Mesothelial cell of epicardium (in vitro differentiated cells): ENCODE measurements at places on chromosomes 16 and 17. TPM values are rescaled to one million over a fixed set of nuclear protein-coding genes. Genes with fewer than 3 reads are reported as not detected.

Gene SCGB1C2
- not detected in 3 replicates for total RNA-seq

Gene POLDIP2
- 60.8 to 61.0 TPM (median 60.9 TPM) in 3 replicates for total RNA-seq

Gene HOXB1
- 0.24 to 0.43 TPM (median 0.25 TPM) in 3 replicates for total RNA-seq

Gene CTRB1
- total RNA-seq: not detected in 3 replicates

Gene DLX3
- 5.2 to 7.7 TPM (median 6.6 TPM) in 3 replicates for total RNA-seq

Gene PLXDC1
- 15.4 to 18.6 TPM (median 17.0 TPM) in 3 replicates for total RNA-seq

Gene NFATC2IP
- 48.6 to 58.2 TPM (median 48.7 TPM) in 3 replicates for total RNA-seq

Gene ANKFN1
- 0.09 to 0.34 TPM (median 0.27 TPM) in 3 replicates for total RNA-seq

Gene DNAH9
- total RNA-seq: 0.35 to 0.96 TPM (median 0.47 TPM) in 3 replicates

Gene TBC1D3K
- total RNA-seq: not detected in 3 replicates

Gene KRT27
- total RNA-seq: not detected in 3 replicates

Gene IL4R
- total RNA-seq: 6.4 to 8.2 TPM (median 6.8 TPM) in 3 replicates

Gene PTX4
- not detected in 3 replicates for total RNA-seq

Gene CORO1A
- total RNA-seq: 7.0 to 8.9 TPM (median 7.0 TPM) in 3 replicates

Gene ABCC11
- total RNA-seq: 0.18 to 0.60 TPM (median 0.47 TPM) in 3 replicates

Gene WDR45B
- total RNA-seq: 90.2 to 93.3 TPM (median 92.3 TPM) in 3 replicates

DNA sequence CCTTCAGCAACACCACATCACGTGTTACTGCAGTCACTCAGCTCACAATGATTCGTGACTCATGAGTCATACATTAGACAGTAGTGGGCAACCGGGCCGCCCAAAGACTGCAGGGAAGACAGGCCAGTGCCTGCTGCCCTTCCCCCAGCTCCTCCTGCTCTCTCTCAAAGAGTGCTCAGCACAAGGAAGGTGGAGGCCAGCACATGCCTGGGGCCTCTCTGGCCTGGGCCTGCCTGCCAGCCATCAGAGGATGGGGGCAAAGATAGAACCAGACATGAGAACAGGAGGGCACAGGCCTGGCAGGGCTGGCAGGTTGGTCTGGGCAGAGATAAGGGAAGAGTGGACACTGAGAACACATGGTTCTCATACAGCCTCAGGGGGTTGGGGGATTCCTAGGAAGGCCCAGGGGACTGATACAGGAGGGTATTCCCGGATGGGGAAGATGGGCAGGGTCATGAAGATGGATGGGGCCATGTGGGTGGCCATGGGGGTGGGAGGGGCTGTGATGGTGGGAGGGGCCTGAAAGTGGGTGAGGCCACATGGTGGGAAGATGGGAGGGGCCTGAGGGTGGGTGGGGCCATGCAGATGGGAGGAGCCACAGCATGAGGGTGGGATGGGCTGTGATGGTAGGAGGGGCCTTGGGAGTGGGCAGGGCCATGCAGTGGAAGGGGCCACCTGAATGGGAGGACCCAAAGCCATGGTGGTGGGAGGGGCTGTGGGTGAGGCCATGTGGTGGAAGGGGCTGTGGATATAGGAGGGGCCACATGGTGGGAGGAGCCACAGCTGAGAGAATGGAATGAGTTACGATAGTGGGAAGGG, 29.0 kb downstream of the KATNB1 start:
- DNase-seq: no peak

DNA sequence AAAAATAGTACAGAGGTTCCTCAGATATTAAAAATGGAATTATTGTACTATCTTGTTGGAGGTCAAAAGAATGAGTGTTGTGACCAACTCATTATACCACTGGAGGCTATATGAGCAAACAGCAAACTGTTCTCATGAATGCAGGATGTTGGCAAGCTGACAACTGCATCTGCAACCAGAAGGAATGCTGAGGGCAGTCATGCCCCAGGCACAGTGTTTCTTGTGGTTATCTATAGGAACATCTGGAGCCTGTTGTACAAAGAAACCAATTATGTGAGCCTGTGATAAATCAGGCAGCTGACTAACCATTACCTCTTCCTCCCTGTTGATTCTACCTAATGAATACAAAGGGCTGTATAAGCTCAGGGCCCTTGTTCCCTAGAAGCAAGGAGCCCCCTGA, 2057.1 kb downstream of the TP53TG3F start:
- no peak for DNase-seq

DNA sequence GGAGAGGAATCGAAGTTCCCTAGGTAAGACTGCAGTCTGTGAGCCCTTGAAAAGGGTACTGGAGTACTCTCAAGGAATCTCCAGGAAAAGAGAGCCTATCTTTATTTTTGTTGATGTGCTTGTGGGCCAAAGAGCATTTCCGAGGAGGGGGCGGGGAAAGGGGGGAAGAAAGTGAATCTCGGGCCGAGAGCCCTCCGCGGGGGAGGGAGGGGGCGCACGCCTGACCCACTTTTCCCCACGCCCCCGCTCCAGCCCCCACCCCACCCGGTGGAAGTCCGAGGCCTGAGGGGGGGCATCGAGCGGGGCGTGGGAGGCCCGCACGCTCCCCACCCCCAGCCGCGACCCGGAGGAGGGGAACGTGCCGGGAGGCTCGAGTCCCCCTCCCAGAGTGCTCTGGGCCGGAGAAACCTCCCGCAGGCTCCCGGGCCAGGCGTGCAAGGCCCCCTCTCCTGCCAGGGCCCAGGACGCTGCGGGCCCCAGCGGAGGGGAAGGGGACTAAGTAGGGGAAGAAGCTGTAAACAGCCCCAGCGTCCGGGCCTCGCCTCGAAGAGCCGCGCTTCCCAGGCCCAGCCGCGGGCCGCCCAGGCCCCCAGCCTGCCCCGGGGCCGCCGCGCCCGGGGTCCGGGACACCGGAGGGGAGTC, 444 bp downstream of the HELZ start:
- DNase-seq: no peak

GRCh38 chr17:66652840-66653507, 181.9 kb upstream of the CACNG5 start:
- no peak for DNase-seq

DNA sequence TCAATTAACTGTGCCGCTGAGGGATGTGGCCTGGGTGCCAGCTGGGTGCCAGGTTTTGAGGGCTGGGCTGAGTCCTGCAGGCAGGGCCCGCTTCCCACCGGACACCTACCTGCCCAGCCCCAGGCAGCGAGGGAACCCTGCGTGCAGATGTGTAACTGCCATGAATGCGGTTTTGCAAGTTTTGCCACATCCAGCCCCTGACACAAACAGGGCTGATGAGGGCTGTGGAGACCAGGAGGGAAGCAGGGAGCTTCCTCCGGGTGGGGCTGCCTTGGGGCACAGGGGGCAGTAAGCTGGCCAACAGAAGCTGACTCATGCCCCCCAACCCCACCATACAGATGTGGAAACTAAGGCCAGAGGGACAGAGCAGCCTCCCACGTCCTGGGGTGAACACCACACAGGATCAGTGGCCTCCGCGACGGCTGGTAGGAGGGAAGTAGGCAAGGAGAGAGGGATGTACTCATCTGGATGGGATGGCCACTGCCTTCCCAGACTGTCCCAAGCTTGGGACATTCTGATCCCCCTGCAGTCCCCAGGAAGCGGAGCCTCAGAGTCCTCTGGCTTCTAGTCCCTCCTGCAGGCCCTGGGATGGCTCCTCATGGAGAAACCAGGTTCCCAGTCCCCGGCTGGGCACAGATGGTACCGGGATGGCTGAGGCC, 1.6 kb downstream of the UBALD1 start:
- no peak for DNase-seq

DNA sequence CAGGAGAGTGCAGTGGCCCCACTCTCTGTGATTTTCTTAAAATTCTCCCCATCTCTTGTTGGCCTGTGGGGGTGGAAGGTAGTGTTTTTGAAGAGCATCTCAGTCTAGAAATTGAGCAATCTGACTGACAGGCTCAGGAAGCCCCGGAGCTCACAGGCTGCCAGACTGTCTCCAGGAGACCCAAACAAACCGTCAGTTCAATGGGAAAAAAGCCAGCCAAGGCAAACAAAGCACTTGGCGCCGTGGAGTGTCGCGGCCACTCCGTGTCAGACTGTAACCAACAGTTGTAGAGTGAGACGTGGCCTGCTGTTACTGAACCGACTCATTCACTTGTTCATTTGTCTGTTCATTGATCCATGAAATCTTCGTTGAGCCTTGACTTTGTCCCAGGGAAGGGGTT, 33.7 kb downstream of the RGS9 start:
- DNase-seq: no peak

DNA sequence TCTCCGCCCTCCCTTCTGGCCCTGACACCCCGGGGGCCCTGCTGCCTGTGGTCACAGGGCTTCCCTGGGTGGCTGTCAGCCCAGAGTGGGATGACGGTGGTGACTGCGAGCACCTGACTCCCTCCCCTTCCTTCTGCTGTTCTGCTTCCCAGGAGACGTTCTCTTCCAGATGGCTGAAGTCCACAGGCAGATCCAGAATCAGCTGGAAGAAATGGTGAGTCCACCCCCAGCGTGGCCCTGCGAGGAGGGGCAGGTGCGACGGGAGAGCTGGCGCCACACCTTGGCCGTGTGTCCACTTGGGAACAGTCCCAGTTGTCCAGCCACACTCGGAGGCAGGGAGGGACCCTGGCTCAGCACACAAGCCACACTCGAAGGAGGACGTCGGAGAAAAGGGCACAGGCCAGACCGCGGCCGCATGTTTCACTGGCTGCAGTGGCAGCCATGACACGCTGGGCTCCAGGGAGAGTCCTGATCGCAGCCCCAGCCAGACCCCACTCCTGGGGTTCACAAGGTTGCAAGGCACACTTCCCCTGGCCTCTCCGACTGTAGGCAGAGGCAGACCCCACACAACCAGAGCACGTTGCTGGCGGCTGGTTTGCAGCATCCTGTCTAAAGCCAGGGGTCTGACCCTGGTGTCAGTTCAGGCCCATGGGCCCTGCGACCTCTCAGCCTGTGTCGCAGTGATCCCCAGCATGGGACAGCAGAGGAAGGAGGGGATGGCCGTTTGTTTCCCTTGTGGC, 49.9 kb downstream of the BAIAP2 start:
- DNase-seq: no peak

DNA sequence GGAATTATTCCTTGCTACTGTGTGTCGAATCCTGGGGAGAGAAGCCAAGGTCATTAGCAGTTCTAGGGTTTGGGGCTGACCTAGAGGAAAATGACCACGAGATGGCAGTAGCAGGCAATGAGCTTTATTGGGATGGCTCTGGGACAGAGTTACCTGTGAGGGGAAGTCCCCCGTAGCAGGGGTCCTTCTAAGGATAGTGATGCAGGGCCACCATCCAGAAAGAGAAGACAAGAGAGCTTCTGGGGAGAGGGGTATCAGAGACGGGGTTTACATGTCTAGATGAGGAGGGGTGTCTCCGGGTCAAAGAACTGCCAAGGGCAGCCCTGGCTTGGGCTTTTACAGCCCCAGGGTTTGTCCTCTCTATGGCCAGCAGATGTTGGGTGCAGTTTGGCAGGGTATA, 6.4 kb upstream of the GGT6 start:
- peak; percentile 77 for DNase-seq

DNA sequence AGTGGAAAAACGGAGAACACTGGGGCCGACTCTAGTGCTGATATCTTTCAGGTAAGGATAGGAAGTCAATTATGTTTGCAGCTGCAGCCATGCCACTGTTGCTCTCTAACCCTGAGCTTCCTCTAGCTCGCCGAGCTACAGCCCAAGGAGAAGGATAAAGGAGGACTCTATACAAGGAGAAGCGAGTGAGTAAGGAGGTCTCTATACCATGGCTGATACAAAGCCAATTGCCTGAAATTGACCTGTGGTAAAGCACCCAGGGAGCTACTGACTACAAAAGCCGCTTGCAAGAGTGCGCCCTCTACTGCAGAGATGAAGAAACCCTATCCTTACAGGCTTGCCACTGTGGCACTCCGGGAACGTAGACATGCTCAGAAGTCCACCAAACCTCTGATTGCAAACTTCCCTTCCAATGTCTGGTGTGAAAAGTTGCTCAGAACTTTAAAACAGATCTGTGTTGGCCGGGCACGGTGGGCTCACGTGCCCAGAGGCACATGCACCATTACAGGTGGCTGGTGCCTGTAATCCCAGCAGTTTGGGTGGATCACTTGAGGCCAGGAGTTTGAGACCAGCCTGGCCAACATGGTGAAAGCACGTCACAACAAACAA, 10.8 kb upstream of the SLC46A1 start:
- DNase-seq: no peak

- no peak for DNase-seq
These were observed 40.2 kb upstream of the SMPD3 start for GRCh38 chr16:68488554-68488953.

GRCh38 chr16:83393196-83393981, 414.4 kb upstream of the HSBP1 start:
- no peak for DNase-seq

GRCh38 chr17:7647018-7647417, 3.7 kb upstream of the ATP1B2 start:
- no peak for DNase-seq

DNA sequence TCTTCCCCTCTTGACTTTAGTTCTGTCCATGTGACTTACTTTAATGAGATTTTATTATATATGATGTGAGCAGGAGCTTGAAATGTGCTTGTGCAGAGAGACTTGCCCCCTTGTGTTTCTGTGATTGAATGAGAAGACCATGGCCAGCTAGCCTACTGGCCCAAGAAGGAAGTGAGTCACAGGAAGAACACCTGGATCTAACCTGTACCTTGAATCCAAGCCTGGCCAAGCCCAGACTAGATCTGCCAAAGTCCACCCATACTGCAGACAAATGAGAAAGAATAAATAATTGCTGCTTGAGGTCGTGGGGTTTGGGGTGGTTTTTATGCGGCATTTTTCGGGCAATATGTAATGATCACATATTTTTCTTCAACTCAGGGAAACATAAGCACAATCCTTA, 9.6 kb downstream of the ABCA10 start:
- DNase-seq: no peak

- DNase-seq: no peak
These were observed 152.4 kb downstream of the SSH2 start for GRCh38 chr17:29777663-29778062.

DNA sequence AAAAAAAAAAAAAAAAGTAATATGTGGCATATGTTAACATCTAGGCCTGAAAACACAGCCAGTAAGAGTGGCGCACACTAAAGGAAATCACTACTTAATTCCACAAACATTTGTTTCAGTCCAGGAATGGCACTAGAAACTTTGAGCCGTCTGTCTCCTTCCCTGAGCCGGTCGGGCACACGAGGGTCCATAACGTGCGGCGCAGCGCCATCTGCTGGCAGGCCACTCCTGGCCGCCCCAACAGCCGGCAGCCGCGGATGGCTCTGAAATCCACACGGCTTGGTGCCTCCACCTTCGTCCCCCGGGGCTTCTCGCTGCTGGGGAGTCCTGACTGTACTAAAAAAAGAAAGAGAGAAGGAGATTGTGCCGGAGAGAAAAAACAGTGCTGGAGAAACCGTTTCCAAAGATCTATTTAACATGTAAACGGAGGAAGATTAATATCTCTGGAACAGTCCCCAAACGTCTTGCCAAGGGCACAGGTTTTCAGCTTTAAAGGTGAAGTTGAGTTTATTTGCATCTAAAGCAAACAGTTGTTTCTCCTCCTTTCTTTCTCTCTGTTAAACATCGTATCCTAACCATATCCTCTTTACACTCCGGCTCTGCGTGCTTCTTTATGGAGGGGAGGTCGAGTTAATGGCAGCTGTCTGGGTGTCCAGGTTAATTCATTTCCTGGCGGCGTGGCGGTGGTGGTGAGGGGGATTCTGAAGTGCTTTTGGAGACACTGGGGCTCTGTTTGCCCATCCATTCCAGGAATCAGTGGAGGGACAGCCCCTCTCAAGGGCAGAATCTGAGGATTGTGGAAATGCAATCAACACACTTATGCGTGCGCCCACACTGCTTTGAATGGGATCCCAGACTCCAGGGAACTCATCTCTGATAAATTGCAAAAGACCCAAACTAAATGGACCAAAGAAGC, 611.3 kb upstream of the SALL1 start:
- peak; percentile 76 for DNase-seq

GRCh38 chr17:49878931-49879904, 31.3 kb upstream of the TAC4 start:
- no peak for DNase-seq
